Amygdala (tissue), 56 donors: ENCODE measurements at places on chromosomes 3 and 15.

DNA sequence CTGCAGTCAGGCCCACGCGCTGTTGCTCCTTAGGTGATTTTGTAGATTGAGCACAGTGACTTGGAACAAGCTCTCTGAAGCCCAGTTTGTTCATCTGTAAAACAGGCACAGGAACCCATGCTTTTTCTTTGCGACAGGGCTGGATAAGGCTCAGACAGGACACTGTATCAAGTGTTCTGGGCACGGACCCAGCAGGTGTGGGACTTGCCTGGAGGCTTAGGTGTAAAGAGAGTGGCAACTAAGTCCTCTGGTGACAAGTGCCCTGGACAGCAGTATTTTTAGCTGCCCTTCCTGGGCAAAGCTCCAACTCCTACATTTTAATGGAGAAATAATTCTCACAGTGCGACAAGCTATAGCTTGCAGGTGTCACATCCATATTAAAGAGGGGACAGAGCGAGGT is 32.2 kb downstream of the CD276 start:
- DNase-seq, result no peak

DNA sequence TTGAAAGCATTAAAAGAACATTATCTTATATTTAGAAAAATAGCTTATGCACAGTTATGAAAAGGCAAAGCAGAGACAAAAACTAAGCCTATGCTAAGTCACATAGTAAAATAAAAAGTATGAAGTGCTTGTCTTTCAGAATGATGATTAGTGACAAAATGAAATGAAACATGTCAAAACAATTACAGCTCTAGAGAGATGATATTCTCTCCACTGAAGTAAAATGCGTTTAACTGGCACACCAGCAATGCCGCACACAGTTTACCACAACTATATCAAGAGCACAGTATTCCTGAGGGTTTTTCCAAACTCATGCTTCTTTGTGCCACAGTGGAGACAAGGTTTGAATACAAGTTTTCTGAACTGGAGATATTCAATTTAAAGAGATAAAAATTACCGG is 2.1 kb upstream of the ZBBX start:
- no peak for DNase-seq

GRCh38 chr15:28948036-28948435 is 62.3 kb downstream of the APBA2 start:
- DNase-seq, result no peak

- DNase-seq, result no peak
Measured at GRCh38 chr15:29925227-29926082, 103.2 kb upstream of the TJP1 start.

DNA sequence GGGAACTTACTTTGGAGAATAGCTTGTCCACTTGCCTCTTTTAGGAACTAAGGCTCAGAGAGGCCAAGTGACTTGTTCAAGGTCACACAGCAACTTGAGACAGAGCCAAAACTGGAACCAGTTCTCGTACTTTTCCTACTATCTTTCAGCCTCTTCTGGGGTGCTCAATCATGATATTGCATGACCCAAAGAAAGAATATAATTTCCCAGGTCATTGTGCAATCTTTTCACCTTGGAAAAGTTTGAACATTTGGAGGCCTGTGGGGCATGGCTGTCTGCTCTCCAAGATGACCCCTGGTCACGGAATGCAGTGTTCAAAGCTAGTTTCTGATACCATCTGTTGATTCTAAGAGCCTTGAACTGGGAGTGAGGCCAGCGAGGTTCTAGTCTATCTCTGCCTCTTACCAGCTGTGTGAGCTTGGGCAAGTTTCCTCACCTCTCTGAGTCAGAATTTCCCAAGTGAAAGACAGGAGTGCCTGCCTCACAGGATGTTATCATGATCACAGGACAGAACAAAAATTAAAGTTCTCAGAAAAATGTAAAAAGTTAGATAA is 89.7 kb downstream of the BDH1 start:
- DNase-seq, result no peak

GRCh38 chr3:15955968-15956367 is 158.2 kb upstream of the ANKRD28 start:
- no peak for DNase-seq

GRCh38 chr3:32819551-32820348 is 2.0 kb downstream of the TRIM71 start:
- no peak for DNase-seq

DNA sequence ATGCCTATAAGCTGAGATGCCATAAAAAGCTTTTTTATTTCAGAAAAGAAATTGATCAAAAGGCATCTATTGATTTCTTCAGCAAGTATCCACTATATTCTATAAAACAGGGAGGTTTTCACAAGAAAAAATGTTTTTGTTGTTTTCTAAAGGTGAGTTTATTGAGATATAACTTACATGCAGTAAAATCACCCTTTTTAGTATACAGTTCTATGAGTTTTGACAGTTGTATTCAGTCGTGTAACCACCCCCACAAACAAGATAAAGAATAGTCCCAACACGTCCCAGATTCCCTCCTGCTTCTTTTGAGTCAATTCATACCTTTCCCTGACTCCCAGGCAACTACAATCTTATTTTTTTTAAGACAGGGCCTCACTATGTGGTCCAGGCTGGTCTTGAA is 7.8 kb downstream of the INTS14 start:
- DNase-seq, result no peak

- no peak for DNase-seq
Measured at GRCh38 chr15:68683026-68683425, 104.2 kb downstream of the CORO2B start.

- no peak for DNase-seq
Measured at GRCh38 chr3:22713936-22714335, 489.2 kb upstream of the UBE2E2 start.

GRCh38 chr15:32870240-32871033 is 152.6 kb downstream of the GREM1 start:
- DNase-seq, result no peak

- DNase-seq, result no peak
Measured at GRCh38 chr3:113304856-113305540, 93.6 kb downstream of the BOC start.

DNA sequence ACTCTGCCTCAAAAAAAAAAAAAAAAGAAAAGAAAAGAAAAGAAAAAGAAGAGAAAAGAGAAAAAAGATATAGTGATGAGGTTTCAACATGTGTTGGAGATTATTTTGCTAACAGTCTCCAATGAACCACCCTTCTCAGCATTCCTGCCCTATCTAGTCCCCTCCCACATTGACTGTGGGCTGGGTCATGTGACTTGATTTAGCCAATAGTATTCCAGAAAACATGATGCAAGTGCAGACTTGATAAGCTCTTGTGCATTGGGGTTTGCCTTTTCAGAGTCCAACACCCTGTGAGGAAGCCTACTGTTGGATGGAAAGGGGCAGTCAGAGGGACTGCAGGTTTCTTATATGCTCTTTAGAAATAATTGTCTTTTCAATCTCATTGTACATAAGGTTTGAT is 37.8 kb upstream of the MED12L start:
- no peak for DNase-seq

- no peak for DNase-seq
Measured at GRCh38 chr15:19973718-19974117, 567.9 kb downstream of the GOLGA6L6 start.

- no peak for DNase-seq
Measured at GRCh38 chr3:73600293-73600938, 24.3 kb downstream of the PDZRN3 start.

DNA sequence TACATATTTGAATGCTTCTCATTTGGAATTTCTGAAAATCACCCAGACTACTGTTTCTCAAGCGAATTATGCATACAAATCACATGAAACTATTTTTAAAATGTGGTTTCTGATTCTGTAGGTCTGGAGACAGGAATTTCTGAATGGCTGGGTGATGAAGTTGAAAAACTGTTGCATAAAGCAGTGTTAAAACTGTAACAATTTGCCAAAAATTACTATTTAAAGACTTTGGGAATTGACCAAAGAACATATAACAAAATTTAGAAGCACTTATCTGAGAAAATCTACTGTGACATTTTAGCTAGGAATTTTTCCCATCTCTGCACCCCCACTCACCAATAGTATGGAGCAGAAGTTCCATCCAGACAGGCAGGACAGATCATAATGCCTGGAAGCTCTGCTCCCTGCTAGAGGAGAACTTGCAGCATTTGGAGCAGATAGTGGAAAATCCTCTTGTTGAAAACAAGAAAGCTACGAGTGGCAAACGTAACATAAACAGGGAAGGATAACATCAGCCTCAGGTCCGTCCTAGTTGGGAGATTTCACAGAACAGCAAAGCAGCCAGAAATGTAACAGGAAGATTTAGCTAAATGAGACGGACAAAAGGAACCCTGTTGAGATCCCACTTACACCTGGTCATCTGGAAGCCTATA is 132.3 kb upstream of the MCTP2 start:
- no peak for DNase-seq

DNA sequence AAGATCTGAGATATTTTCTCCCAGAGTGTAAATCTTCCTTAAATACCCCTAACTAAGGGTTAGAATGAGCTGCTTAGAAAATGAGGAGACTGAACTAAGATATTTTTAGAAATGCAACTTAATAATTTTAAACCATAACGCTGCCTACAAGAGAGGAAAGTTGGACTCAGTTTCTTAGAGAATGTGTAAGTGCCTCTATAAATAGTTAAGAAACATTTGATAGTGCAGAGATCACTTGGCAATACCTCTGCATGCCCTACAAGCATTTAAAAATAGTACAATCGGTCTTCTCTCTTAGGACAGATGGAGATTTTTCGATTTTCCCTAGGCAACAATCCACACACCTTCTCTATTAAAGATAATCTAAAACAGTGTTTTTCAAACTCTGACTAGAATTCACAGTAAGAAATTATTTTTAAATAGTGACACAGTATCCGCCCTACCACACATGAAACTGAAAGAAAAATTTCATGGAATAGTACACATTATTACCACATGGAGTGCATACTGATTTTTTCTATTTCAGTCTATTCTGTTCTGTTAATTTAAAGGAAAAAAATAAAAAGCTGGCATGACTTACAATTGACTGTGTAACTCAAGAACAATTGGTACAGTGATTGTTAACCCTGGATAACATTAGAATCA is 83.2 kb downstream of the GADL1 start:
- DNase-seq, result no peak

GRCh38 chr3:133459400-133459799 is 59.5 kb downstream of the BFSP2 start:
- DNase-seq, result no peak

DNA sequence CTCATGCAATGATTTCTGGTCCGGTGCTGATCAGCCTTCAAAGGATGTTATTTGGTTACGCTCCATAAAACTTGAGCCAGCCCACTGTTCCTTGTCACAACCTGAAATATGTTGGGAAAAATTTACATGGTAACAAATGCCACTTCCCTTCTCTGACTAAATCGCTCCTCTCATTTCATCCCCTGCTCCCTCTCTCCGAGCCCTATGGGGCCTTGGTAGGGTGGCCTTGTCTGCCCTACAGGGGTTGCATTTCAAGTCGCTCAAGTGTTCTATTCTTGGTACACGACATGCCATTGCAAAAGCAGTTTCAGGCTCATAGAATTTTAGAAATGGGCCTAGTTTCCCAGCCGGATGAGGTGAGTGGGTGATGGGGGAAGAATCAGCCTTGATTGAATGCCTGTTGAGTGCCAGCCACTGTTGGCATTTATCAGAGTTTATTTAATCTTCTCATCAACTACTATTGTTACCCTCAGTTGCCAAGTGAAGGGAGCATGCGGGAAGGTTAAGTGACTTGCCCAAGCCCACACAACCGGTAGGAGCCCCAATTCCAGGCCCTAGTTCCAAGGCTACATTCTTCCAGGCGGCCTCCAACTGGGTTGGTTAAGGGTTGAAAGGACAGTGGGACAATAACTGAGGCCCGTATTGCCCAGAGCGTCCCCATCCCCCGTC is 961 bp upstream of the ABHD2 start:
- DNase-seq, result no peak

GRCh38 chr3:37586280-37586679 is 275.4 kb upstream of the CTDSPL start:
- no peak for DNase-seq

- no peak for DNase-seq
Measured at GRCh38 chr3:86673991-86674390, 317.0 kb downstream of the VGLL3 start.

- DNase-seq, result no peak
Measured at GRCh38 chr3:101842935-101843330, 6.4 kb upstream of the NFKBIZ start.

GRCh38 chr15:85393210-85393609 is 12.8 kb downstream of the AKAP13 start:
- DNase-seq, result no peak

- DNase-seq, result no peak
Measured at GRCh38 chr15:66620744-66621344, 55.0 kb upstream of the LCTL start.

DNA sequence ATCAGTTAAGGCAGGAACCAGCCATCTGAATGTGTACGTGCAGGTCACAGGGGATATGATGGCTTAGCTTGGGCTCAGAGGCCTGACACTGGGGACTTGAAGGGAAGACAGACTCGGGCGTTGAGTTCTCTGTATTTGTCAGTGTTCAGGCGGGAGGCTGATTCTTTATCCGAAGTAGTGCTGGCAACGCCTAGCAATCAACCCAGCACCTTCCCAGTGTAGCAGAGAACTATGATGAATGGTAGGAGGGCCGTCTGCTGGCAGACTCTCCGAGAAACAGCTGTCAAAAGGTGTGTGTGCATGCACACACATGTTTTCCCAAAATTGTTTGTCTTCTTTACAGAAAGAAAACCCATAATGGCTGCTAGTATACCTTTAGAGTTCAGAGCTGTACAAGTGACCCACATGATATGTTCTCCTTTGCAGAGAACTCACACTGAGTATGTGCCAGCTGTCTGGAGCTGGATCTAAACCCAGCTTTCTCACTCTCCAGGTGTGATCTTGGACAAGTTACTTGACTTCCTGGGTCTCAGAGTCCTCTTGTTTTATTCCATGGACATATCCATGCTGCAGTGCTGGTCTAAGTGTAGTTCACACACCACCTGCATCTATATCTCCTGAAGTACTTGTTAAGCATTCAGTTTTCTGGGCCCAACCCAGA is 74.5 kb upstream of the LARS2 start:
- DNase-seq, result no peak

DNA sequence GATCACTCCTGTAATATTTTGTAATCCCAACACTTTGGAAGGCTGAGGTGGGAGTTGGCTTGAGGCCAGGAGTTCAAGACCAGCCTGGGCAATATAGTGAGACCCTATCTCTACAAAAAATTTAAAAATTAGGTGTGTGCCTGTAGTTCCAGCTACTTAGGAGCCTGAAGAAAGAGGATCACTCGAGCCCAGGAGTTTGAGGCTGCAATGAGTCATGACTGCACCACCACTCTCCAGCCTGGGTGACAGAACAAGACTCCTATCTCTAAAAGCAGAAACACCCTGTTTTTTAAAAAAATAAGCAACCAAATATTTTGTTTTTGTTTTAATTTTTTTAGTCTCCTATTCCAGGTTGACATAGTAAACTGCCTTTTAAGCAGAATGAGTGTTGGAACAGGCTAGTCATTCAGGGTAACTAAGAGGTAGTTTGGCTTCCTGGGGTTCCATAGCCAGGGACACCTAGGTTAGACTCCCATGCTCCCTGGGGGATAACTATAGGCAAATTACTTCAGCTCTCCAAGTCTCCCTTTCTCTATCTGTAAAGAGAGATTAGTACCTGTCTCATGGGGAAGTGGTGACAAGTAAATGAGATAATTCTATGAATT is 114.6 kb upstream of the C15orf61 start:
- no peak for DNase-seq
